Hematopoietic multipotent progenitor cell treated with erythropoietin and hydrocortisone succinate and interleukin-3 and kit ligand, for 8 days (in vitro differentiated cells): ENCODE measurements at places on chromosomes 5 and 9.

DNA sequence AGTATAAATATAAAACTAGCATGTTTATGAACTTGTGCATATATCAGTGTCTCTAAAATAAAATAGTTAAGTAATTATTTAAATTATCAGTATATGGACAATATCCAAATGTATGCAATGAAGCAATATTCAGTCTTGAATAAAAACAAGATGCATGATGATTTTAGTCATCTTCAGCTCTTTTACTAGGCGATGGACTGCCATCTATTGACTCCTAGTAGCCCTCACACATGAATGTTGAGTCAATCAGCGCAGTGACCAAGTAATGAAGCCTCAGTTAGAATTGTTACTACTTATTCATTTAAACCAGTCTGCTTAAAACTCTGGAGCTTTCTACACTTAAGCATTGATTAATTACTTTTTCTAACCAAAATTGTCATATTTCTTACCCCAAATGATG is 92.9 kb upstream of the GRHPR start:
- peak; percentile 54 for DNase-seq

GRCh38 chr5:76794871-76795270 is 24.0 kb upstream of the F2RL1 start:
- no peak for DNase-seq

DNA sequence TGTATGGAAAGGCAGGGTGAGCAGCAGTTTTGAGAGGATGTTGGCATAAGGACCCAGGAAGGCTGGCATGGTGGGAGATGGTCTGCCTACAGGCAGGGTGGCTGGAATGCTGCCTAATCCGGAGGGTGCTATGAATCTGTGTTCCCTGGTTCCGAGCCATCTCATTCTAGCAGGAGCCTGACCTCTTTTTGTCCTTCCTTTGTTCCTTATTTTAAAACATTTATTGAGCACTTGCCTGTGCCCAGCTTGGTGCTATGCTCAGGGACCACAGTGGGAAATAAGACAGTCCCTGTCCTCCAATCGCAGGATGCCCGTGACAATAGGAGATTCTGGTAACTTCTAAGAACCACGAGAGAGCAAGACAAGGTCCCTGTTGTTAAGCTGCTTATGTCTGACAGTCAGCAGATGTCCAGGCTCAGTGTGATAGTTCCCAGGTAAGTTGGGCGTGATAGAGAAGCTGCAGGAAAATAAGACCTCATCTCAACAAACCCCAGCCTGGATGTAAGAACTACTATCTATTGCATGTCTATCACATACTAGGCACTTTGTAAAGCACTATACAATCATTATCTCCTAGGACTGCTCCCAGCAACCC is 9.1 kb upstream of the ZBTB34 start:
- DNase-seq, result no peak

GRCh38 chr9:13607481-13608441 is 328.3 kb upstream of the MPDZ start:
- no peak for DNase-seq

DNA sequence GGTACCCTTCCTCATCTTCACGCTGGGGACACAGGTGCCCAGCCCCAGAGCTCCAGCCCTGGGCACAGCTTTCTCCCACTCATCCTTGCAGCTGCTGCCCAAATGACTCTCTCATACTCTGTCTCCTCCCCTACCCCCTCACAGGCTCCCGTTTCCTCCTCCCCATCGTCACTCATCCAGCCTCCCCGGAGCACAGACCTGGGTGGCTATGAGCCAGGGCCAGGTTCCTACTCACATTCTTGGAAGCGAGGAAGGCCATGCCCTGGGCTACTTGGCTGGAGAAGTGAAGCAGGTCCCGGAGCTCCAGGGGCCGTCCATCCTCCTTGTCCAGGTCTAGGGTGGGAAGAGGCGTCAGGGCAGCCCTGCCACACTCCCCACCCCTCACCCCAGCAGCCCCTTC is 29.3 kb downstream of the CSF1R start:
- no peak for DNase-seq

- no peak for DNase-seq
These were observed 379.1 kb downstream of the PSAT1 start for GRCh38 chr9:78676009-78676408.

GRCh38 chr9:83430681-83431080 is 107.5 kb downstream of the FRMD3 start:
- no peak for DNase-seq

- DNase-seq, result no peak
These were observed 19.4 kb downstream of the PSMB7 start for GRCh38 chr9:124395826-124396225.

DNA sequence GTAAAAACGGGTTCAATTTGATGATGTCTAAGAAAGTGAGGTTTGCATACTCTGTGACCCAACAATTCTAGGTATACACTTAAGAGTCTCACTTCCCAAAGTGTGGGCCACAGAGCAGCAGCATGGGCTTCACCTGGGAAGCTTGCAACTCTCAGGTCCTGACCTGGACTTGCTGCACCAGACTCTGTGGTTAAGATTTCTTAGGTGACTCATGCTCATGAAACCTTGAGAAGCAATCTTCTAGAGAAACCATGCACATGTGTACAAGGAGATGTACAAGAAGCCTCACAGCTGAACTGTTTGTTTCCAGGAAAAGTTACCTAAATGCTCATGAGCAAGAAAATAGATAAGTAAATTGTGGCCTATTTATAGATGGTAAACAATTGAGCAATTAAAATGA is 30.0 kb downstream of the DNAJC21 start:
- DNase-seq, result no peak

DNA sequence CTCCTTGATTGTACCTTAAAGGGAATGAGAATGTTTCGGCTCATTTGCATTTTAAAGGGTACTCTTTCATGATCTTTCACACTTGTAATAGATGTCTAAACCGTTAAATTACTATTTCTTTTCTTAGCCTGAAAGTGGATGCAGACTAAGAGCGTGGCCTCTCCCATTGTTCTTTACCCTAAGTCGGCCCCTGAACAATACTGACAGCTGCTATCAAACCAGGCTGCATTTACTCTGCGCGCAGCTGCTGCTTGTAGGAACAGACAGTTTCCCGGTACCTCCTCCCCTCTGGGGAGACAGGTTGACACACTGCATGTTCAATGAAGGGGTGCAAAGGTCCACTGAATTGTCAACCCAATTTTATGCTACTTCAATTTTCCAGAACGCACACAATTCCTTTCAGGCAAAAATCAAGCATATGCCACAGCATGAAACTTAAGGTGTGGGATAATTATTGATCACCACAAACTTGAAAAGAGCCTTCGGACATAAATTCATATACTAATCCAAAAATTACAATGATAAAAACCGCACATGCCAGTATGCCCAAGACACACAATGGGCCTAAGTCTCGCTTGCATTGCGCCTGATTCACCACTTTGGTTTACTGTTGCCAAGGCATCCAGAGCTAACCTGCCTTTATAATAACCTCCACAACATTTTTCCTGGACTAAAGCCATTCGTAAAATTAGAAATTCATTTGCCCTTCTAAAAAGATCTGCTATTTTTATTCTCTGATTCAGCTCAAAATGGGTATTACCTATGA is 39.7 kb downstream of the TLE1 start:
- DNase-seq, result no peak

DNA sequence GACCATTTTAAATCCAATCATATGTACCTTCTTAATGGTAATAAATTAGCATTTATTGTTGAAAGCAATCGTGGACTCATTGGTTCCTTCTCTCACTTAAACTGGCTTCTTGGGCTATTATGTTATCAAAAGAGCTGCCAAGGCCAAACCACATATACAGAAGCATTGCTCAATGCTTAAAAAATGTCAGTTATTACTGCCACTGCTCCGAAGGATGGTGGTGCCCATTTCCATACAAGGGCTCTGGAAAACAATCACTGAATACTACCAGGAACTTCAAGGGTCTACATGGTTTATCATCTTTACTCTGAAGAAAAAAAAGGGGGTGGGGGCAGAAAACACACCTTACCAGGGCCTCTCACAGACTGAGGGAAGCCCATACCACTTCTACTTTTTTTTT is 104.3 kb downstream of the GNAQ start:
- no peak for DNase-seq

DNA sequence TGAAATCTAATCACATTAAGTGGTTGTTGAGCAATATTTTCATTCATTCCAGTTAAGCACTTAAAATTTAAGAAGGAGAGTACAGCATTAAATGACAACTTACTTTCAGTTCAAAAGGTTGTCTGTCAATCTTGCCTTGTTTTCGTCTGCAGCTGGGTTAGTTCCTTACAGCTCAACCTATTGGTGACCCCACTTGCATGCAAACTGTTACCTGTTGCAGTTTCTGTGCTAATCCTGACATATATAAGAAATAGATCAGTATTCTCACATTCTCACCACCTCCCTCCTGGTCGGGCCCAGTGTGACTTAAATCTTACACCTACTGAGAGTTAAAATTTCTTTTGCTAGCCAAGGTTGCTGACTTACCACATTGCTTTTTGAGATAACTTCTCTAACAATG is 191.8 kb upstream of the SMC2 start:
- DNase-seq, result no peak
